ENCODE measurements at places on chromosomes 16 and 17.

DNA sequence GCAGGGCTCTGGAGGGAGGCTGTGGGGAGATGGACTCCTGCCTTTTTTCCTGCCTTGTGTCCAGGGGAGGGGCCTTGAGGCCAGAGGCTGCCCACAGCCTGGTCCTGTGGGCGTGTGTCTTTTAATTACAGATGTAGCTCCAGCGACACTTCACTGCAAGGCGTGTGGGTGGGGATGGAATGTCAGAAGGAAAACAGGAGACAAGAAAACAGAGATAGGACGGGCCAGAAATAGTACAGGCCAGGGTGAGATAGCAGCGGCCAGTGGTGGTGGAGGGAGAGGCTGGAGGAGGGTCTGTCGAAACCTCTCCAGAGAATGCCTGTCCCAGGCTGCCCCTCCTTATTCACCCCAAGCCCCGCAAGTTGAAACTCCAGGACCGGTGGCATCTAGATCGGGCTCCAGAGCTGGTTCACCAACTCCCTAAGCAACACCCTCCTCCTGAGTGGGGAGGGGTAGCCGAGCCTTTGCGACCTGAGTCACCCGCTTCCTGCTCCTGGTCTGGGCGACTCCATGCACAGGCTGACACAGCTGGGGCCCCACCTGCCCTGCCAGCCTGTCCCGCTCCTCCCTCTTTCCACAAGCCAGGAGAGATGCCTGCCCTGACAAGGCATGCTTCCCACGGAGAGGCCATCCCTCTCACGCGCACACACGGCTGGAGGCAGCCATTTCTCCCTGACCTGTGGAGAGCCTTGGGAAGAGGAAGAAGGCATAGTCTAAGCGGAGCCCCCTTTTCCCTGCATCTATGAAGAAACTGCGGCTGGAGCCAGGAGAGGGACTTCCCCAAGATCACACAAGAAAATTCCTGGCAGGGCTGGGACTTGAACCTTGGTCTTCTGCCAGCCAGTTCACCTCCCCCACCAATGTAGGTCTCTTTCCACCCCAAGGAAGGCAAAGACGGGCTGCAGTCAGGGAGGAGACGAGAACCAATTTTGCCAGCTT is 6.6 kb upstream of the JUP start:
- no peak for DNase-seq

- DNase-seq = no peak
These were observed 42.9 kb downstream of the CCDC42 start for GRCh38 chr17:8701754-8702153.

- DNase-seq = peak; percentile 95
These were observed 12.8 kb upstream of the RANGRF start for GRCh38 chr17:8275421-8276290.

DNA sequence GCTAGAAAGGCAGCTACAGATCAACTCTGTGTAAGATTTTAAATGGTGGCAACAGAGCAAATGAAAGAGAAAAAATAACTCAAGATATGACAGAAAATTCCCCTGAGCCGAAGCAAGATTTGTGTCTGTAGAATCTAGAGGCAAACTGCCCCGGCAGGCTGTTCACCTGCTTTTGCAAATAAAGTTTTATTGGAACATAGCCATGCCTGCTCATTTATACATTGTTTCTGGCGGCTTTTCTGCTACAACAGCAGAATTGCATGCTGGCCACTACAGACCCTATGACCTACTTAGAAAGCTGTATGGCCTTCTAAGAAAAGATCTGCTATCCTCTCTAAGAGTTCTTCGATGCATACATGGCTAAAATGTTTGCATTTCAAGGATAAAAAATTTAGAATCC is 119.5 kb downstream of the SALL1 start:
- no peak for DNase-seq

- no peak for DNase-seq
These were observed 160.3 kb upstream of the RPH3AL start for GRCh38 chr17:512926-513325.

- DNase-seq = no peak
These were observed 59.7 kb downstream of the IL21R start for GRCh38 chr16:27461483-27462171.

- DNase-seq = peak; percentile 37
These were observed at the start of gene LPCAT2 for GRCh38 chr16:55508941-55509931. LPCAT2 (plus strand) TSS chr16:55509072; CDS start chr16:55509182, 110 bp downstream.

DNA sequence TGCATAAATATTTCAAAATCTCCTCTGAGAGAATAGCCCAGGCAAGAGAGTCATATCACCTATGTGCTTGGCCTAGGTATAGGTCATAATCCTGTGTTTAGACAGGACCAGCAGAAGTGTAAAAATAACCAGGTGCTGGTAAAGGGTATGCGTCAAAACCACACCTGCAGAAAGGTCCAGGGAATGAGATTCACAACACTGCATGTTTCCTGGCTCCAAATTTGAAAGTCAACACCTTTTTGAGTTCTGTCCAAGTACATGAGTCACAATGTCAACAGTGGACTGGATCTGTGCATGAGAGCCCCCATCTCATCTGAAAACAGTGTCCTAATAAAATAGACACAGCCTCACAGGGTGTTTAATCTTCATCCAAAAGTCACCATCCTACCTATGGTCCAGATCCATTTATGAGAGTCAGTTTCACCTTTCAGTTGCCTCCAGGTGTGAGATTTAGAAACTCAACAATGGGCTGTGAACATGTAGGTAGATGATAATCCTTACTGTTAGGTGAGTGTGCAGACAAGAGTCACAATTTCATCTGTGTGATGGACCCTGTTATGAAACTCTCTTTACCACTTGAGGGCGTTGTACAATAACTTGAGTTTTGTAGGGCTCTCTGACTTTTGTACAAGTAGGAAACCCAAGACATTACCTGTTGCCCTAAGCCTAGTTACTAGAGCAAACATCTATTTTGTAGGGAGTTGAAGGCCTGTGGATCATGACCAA is 2100.7 kb downstream of the TP53TG3F start:
- DNase-seq = peak; percentile 6

DNA sequence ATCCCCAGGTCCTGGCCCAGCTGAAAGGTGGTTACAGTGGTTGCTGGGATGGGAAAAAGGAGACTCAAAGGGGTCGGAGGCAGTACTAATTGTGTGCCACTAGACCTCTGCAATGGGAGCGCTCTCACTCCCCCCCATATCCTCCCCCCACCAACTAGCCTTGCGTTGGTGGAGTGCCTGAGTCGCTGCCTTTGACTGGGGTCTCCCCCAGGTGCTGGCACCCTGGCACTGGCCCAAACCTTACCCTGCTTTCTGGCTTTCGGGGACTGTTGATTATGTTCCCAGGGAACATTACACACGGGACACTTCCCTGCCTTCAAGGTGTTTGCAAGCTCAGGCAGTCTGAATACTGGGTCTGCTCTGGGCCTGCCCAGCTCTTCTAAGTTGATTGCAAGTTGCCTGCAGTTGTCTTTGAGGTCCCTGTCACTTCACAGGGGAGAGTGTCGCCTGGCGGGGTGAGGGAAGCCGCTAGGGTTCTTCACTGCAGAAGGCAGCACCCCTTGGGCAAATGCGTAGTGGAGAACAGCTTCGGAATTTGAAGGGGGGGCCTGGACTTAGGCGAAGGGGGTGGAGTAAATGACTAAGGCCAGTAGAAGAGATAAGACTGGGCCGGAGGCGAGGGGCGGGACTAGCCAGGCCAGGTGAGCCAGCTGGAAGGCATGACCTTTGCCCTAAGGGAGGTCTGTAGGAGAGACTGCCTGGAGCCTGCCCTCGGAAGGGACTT is 98.0 kb downstream of the RAB11FIP4 start:
- DNase-seq = no peak

DNA sequence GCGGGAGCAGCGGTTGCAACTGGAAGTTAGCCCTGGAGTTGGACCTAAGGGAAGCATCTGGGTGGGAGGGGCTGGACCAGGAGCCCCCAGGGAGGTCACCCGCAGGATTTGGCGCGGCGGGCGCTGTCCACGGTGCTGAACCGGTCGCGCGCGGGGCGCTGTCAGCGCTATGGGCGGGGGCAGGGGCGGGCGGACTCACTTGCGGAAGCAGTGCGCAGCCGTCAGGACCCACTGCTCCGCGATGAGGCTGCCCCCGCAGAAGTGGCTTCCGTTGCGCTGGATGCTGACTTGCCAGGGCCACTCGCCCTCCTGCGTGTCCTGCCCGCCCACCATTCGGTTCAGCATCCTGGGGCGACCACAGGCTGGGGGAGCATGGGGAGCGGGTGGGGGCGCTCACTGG is 4.5 kb downstream of the PRSS27 start:
- DNase-seq = no peak

All from NCI-H2171 treated with DMSO at 0.1 percent for 48 hours (cell line).